ENCODE measurements at places on chromosomes 6 and 20.
A peak's percentile ranks its signal among the peaks of the same experiment; 100 is the strongest.

GRCh38 chr6:164693944-164694343 lies 615.5 kb downstream of the C6orf118 start:
- no peak for DNase-seq

DNA sequence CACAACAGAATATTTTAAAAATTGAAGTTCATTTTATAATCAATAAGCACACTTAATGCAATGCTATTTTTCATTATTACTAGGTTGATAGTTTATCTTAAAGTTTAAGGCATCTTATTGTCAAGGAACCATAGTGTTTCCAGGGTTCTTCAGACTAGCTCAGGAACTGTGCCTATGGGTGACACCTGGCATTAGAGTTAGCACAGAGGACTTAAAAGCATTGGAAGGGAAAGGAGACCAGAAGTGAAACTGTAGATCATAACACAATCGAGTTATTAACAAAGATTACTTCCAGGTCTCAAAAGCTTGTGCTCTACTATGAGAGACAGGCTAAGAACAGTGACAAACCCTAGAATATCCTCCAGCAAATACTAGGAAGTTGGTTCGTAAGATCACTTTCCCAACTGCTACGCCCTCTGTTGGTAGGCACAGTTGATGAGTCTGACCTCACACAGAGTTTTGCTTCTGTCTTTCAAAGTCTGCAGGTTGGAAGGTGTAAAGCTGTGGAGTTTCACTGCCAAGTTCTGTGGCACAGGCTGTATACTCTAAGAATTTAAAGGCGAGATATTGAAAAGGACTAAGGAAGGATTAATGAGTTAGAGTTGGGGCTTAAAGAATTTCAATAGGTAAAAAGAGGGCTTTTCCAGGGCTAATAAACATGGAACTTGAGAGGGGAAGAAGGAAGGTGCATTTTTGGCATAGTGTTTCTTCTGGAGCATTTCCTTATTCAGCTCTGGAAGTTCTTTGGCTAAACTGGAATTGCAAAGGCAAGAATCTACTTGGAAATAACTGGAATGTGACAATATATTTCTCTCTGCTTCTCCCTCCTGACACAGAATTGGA lies 531.3 kb upstream of the JAG1 start:
- peak; percentile 64 for DNase-seq

DNA sequence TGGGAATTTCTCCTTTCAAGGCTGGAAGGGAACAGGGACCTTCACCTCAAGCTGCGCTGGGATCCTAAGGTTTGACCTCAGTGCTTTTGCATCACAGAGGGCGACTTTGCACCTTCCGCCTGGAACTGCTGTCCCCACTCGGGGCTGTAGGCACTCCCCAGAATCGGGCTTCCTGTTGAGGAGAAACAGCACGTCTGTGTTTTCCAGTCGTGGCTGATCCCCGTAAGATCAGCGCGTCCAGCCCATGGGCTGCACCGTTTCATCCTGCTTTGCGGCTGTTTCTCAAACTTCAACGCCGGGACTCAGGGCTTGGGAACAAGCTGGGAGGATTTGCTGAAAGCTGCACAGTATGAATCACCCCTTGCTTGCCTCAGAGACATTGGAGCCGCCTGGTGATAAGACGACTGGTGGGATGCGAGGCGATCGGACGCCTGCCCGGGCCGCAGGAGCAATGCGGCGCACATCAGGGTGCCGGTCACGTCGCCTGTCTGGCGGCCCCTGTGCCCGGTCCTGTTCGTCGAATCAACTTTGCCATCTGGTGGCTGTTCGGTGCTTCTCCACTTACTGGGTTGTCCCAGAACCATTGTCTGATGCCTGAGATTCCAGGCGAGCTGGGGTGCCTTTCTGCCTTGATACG lies 53.6 kb upstream of the FRMD1 start:
- no peak for DNase-seq

GRCh38 chr6:170459451-170459850 lies 93.7 kb downstream of the PSMB1 start:
- DNase-seq = peak; percentile 8

DNA sequence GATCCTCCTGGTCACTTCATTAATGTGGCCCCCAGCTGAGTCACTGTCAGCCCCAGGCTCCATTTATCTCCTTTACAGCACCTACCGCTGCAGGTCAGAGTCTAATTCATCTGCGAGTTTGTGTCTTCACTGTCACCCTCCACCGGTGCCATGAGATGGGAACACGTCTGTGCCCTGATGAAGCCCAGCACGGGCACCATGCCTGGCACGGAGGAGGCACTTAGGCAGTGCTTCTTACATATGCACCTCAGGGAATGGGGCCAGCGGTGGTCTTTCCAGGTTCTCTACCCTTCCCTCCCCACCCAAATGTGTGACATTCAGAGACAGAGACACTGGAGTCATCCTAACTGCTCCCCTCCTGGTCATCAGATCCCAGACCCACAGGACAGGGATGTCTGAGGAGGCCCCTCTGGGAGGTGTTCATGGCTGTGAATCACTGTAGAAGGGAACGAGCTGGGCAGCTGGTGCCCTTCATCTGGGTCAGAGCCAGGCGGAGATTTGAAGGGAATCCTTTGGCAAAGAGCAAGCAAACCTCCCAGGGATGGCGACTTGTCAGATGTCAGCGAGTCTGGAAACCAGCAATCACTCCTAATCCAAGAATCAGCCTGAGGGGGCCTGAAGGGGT lies 364.6 kb downstream of the PREX1 start:
- DNase-seq = no peak

- no peak for DNase-seq
Observed at GRCh38 chr6:4904461-4905025, 99.3 kb downstream of the RPP40 start.

DNA sequence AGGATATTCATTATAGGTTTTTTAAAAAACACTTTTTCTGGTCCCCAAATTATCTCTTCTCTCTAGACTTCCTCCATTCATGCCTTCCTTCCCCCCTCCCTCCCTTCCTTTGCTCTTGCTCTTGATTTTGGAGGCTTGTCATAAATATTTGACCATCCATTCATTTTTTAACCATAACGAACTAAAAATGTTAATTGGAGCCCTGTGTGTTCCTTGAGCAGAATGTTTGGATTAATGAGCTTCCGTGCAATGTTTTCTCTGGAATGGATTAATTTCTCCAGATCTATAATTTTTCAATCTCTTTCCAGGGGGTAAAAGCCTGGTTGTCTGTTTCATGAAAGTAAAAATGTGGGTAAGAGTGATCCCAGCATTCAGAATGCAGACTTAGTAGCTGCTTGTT lies 155.5 kb downstream of the ESR1 start:
- no peak for DNase-seq

DNA sequence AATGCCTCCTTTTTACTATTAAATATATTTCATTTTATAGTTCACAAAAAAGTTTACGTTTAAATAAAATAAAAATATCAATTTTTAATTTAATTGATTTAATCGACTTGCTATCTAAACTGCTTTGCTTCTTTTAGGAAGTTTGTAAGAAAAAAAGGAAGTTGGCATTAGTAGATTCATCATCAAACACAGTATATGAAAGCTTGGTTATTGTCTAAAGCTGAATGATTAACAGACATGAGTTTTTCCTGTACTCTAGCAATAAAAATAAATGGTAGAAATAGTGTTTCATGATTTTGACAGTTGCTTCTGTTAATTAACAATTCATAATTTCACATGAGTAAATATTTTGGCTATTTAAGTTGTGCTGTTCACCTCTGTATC lies 1285.5 kb upstream of the GJE1 start:
- no peak for DNase-seq

GRCh38 chr20:63686492-63687321 lies 9.7 kb upstream of the TNFRSF6B start:
- DNase-seq = no peak

DNA sequence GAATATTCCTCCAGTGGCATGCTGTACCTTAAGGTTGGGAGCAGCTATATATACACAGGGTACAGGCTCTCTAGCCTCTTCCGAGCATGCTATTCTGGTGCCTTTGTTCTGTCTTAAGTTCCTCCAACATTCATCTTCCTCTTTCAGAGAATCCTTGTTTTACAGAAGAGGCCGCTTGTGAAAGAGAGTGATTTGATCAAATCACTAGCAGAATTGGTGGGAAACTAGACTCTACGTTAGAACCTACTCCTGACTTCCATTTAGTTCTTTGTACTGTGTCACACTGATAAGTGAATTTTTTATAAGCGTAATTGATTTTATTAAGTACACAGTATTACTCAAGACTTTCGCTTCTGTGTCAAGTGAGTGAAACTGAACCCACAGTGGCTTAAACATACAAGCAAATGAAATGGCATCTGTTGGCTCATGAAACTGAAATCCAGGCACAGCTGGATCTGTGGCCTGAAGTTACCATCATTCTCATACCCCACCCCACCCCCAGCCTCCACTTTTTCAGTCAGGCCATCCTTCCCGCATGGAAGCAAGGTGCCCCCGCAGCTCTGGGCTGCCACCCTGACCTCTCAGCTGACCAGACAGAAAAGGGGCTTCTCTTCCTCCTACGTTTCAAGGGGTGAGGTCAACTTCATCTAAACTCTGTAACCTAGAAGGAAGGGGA lies 102.3 kb downstream of the RPP40 start:
- peak; percentile 8 for DNase-seq

DNA sequence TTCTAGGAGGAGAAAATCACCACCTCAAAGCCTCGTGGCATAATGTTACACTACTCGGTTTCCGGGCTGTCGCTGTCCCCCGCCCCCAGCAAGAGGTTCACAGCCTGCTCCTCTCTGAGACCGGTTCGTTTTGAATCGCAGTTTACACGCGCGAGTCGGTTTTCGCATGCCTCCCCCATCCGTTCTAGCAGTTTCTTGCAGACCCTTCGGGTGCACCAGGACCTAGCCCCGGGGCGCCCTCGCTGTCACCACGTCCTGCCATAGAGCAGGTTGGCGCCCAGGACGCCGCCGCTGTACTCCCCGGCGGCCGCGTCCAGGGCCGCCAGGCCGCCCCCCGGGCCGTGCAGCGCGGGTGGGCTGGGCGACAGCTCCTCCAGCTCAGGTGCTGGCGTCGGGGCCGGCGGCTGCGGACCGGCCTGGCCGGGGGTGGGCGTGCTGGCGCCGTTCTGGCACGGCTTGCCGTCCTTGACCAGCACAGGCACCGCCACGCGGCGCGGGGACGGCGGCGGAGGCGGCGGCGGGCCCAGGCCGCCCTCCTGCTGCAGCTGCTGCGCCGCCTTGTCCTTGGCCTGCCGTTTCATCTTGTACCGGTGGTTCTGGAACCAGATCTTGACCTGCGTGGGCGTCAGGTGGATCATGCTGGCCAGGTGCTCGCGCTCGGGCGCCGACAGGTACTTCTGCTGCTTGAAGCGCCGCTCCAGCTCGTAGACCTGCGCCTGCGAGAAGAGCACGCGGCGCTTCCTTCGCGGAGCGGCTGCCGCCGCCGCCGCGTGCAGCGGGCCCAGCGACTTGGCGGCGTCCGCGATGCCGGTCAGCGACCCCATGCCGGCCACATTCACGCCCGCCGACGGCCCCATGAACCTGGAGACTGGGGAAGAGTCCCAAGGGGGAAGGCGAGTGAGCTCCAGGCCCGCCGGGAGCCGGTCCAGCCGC lies 1.4 kb downstream of the NKX2-4 start:
- DNase-seq = no peak

DNA sequence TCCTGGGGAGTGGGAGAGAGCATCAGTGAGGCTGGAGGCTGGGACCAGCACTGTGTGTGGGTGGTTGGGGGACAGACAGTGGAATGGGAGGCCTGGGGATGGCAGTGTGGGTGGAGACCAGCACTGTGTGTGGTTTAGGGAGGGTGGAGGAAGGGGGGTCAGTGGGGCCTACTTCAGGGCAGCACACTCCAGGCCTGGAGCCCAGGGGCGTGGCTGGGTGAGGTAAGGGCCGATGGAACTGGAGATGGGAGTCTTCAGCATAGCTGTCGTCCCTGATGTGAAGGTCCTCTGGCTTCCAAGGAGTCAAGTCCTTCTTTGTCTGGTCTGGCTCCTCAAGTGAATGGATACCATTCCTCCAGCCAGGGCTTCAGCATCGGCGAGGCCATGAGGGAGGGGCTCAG lies 18.6 kb downstream of the KCNK17 start:
- DNase-seq = no peak

DNA sequence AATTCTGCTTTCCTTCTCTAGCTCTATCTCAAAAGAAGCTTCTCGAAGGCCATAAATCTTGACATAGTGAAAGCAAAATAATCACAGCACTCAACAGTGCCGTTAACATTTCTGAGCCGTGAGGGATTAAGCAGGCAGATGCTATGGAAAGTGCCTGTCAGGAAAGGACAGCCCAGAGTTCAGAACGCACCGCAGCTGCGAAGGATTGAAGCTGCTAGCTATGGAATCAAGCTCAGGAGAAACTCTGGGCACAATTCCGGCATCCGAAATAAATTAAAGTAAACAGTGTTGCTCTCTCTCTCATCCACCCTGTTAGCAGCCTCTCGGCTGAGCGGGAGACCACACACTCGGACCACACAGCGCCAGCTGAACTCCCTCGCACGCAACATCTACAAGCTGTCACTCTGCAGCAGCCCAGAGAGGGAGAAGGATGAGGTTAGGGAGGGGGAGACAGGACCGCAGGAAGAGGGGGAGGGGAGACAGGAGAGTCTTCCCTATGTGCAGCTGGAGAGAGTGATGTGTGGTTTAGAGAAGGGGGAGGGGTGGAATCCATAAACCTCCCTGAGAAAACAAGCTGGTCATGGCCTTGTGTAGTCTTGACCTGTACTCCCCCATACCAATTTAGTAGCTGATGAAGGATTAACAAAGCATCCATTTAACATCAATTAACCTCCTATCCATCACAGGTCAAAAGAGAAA lies 9.0 kb downstream of the EXOC2 start:
- DNase-seq = peak; percentile 96

DNA sequence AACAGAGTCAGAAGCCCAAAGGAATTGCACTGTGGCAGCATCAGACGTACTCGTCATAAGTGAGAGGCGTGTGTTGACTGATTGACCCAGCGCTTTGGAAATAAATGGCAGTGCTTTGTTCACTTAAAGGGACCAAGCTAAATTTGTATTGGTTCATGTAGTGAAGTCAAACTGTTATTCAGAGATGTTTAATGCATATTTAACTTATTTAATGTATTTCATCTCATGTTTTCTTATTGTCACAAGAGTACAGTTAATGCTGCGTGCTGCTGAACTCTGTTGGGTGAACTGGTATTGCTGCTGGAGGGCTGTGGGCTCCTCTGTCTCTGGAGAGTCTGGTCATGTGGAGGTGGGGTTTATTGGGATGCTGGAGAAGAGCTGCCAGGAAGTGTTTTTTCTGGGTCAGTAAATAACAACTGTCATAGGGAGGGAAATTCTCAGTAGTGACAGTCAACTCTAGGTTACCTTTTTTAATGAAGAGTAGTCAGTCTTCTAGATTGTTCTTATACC lies 55.8 kb downstream of the VAPB start:
- DNase-seq = no peak

DNA sequence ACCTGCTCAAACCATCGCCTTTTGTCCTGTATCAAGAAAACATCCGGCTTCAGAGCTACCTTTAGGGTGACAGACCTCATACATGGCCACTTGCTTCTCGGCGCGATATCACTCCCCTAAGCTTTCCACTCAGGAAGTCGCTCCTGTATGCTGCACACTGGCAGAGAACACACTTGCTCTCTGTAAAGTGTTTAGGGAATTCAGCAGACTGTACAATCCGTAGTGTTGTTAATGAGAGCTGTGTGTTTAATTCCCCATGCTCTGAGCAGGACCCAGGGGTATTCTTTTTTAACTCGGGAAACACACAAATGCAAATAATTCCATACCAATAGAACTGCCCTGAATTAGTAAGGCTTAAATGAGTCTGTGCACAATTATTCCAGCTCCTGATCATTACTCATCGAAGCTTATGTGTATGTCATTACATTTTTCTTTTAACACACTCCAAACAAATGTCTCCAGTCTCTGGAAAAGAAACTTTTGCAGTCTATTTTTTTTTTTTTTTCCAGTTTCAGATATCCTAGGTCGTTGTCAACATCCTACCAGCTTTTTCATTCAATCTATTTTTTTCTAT lies 338.7 kb upstream of the ARID1B start:
- no peak for DNase-seq

Data from KBM-7 (cell line).